ENCODE measurements at places on chromosomes 11 and 22.
A peak's percentile ranks its signal among the peaks of the same experiment; 100 is the strongest.

DNA sequence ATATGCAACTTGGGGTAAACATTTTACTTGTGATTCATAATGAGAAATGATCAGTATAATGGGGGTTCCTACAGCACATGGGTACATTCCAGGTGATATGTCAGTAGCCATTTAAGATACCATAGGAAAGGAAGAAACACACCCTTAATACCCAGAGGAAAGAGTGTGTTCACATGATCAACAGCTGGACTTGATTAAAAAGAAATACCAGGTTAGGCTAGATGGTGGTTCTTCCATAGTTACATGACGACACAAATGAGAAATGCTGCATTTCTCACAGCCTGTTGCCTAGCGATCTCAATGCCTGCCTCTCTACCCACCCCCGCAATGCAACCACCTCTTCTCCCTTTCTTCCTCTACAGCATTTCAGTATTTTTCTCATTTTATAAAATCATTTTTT, 96.8 kb downstream of the TTC28 start:
- no peak for DNase-seq

DNA sequence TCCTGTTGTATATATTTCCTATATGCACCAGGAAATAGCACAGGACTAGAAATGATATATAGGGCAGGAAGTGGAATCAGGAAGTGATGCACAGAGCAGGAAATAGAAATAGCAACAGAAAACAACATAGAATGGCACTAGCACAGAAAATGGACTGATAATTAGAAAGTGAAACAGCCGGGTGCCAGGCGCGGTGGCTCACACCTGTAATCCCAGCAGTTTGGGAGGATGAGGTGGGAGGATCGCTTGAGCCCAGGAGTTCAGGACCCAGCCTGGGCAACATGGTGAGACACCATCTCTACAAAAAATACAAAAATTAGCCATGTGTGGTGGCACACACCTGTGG, 10.0 kb upstream of the RELT start:
- no peak for DNase-seq

GRCh38 chr11:131895865-131896264, 525.5 kb downstream of the NTM start:
- no peak for DNase-seq

GRCh38 chr11:113556036-113556435, 80.8 kb upstream of the DRD2 start:
- DNase-seq, result no peak

DNA sequence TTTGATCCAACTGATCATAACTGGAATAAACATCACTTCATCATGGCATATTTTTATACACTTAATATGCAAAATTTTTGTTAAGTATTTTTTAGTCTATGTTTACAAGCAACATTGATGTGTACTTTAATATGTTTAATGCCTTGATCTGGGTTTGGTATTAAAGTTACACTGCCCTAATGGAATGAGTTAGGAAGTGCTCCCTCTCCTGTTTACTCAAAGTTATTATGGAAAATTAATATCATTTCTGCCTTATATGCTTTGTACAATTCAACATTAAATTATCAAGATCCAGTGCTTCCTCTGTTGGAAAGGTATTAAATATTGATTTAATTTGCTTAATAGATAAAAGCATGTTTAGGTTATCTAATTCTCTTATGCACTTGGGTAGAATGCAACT, 927.3 kb upstream of the RAG2 start:
- DNase-seq, result no peak

DNA sequence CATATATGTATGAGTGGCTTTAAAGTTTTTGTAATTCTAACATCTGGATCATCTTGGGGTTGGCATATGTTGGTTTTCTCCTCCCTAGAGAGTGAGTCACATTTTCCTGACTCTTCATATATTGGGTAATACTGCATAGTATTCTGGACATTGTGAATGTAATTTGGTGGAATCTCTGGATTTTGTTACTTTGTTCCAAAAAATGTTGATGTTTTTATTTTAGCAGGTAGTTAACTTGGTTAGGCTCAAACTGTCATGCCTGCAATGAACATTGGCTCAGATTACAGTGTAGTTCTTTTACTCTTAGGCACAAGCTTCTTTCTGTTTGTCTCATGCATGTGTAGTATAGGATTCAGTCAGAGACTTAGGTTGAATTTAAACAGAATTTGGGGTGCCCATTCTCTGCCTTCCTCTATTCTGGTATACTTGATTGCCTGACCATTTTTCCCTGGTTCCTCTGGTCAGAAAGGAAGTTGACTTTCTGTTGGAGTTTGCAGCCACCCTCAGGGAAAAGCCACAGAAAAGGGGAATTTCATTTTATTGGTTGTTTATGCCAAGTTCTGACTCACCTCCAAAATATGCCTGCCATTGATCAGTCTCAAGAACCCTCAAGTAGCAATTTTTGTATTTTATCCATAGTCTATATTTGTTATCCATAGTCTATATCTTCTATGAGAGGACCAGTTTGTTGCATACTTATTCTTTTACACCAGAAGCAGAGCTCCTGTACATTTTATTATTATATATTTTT, 151.7 kb downstream of the UVRAG start:
- DNase-seq, result no peak

GRCh38 chr11:133337951-133338418, 194.3 kb downstream of the OPCML start:
- DNase-seq, result no peak

DNA sequence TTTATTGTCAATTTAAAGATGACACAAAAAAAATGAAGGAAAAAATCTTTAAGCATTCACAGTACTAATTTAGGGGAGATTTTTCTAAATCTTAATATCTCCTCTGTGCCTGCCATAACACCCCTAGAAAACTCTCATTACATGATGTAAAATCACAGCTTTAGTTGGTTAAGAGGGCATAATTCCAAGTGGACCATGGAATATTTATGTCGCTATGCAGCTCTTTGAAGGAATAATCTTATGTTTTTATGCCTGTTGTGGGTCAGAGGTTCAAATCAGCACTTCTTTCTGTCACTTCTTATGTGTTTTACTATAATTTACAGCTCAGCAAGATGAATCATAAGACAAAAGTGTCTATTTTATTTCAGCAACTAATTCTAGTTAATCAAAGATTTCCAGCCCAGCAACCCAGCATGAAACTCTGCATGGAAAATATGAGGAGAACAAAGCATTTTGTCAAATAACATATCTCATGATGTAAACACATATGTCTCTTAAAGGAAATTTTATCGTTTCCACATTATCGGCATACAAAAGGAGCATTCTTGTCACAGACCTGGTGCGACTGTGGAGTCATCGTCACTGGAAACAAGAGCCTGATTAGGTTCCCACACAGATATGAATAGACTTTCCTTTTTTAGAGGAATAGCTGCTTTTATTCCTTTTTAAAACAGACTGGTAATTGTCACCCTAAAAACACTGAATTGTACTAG, 274.8 kb downstream of the SOX6 start:
- no peak for DNase-seq

- DNase-seq, result no peak
These were observed 40.4 kb downstream of the RRAS2 start for GRCh38 chr11:14318581-14318981.

GRCh38 chr11:97201743-97202612, 812.2 kb downstream of the JRKL start:
- no peak for DNase-seq

- DNase-seq, result no peak
These were observed 33.6 kb upstream of the RELT start for GRCh38 chr11:73342633-73343032.

DNA sequence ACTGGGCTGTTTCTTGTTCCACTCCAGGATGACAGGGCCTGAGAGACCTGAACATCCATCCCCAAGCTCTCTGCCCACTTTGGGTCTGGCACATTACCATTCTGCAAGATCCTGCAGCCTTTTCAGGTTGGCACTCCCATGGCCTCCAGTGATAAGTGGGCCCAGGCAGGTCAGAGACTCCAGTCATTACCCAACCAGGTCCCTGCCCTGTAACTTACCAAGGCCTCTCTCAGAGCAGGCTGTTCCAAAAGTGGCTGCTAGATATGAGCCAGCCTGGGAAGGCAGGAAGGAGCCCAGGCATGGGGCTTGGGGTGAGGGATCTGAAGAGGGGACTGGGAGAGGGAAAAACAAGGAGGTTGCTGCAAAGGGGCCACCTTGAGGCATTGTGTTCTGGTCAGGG, 35.9 kb downstream of the KCNQ1OT1 start:
- DNase-seq, result no peak

DNA sequence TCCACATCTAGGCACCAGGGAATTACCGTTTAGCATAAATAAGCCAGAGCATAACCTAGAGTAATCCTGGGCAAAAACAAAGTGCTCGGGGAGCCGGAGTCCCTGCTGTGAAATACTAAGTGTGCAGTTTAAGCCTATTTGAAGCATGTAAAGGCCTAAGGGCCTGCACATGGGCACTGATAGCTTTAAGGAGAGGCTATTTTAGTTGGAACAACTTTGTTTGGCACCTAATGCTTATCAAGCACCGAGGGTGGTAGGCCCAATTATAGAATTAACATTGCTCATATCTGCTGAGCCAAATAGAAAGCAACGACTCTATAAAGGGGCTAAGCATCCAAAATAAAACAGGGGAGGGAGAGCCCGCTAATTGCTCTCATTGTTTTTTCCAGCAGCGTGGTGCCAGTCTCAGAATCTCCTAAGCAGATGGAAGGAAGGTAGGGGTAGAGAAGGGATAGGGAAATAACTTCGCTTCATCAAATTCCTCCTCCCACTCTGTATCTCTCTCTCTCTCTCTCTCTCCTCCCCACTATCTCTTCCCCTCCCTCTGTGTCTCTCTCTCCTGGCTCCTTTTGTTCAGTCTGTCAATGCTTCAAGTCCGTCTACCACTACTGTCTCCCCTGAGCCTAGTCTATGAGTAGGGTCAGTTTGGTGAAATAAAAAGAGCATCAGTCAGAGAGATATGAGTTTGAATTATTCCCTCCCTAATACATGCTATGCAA, 292.8 kb downstream of the NXPE2 start:
- DNase-seq, result no peak

DNA sequence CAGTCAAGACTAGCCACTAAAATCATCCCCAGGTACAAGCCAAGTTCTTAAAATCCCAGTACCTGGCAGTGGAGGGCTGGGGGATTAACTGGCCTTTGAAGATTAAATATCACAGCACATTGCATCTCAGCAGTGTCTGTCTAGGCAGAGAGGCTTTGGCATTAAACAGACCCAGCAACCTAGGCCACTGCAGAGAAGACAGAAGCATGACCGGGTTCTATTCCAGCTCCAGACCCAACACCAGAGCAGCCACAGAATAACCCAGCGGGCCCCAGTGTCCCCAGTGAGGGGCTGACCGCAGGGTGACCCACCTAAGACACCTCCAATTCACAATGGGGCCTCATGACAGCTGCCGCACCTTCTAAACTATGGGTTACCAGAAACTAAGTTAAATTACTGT, 88.2 kb downstream of the SHANK2 start:
- no peak for DNase-seq

DNA sequence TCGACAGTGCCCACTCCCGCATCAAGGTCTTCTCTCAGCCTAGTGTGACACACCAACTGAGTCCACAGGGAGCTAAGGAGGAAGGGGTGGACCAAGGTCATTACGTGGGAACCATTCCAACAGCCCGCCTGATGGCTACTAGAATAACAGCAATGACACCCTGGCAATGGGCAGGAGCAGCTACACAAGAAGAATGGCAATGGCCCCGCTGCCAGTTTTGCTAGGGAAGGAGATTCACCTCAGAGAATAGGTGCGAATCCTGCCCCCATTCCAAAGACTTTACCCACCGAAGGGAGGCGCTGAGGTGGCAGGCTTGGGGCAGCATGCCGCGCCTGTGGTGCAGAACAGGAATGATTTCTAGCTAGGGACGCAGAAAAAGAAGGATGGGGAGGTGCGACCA, 9.1 kb downstream of the WT1 start:
- no peak for DNase-seq

GRCh38 chr11:48109046-48109666, 107.5 kb upstream of the OR4B1 start:
- peak; percentile 67 for DNase-seq

DNA sequence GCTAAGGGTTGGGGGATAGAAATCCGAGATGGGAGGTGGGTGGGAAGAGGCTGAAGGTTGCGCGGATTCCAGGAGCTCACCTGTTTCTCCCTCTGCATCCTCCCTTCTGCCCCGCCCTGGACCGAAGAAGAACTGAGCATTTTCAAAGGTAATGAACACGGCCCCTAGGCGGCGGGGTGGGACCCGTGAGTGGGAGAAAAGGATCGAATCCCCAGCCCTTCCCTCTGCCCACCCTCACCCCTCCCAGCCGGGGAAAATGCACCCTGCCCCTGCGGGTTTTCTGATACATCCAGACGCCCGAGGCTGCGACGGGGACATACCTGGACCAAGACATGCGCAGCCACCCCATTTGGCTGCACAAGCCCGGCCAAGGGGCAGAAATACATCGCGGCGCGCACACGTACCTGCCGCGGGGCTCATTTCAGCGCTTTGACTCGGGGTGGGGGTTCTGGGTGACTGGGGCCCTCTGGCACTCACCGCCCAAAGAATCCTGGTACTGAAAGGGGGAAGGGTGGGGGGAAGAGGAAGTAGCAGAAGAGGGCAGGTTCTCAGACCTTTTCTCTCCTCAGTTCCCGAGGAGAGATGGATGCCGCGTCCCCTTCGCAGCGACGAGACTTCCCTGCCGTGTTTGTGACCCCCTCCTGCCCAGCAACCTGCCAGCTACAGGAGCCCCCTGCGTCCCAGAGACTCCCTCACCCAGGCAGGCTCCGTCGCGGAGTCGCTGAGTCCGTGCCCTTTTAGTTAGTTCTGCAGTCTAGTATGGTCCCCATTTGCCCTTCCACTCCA, 6.0 kb downstream of the VSIG2 start:
- DNase-seq, result no peak

DNA sequence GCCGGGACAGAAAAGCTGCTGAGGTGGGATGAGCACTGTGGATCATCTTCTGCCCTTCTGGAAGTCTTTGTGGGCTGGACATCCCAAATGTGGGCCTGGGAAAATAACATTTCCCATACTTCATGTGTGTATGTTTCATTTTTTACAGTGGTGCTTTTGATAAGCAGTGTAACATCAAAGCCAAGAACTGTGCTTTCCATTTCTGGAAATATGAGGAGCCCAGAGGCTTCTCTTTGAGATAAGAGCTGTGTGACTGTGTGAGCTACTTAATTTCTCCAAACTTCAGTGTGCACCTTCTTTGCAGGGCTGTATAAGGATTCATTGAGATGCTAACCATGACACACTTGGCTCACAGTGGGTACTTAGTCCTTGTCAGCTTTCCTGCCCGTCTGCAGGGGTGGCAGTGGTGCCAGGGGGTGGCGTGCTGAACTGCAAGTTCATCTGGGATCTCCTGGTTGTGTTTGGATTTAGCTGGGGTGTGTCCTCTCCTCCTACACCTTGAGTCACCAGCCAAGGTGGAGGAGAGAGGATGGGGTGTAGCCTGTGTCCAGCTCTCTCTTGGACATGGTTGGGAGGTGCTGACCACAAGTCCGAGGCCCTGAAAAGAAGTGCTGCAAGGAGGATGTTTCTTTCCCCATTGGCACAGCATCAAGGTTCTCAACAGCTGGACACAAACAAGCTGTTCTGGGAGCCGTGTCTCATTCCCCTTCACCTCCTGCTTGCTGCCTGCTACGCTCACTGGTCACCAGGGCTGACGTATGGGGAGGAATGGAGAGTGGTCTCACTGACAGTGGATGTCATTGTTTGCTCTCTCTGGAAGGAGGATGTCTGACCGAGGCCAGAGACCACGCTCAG, 139.4 kb downstream of the TEAD1 start:
- peak; percentile 60 for DNase-seq
